ENCODE measurements at places on chromosomes 4 and X.
A peak's percentile ranks its signal among the peaks of the same experiment; 100 is the strongest.

DNA sequence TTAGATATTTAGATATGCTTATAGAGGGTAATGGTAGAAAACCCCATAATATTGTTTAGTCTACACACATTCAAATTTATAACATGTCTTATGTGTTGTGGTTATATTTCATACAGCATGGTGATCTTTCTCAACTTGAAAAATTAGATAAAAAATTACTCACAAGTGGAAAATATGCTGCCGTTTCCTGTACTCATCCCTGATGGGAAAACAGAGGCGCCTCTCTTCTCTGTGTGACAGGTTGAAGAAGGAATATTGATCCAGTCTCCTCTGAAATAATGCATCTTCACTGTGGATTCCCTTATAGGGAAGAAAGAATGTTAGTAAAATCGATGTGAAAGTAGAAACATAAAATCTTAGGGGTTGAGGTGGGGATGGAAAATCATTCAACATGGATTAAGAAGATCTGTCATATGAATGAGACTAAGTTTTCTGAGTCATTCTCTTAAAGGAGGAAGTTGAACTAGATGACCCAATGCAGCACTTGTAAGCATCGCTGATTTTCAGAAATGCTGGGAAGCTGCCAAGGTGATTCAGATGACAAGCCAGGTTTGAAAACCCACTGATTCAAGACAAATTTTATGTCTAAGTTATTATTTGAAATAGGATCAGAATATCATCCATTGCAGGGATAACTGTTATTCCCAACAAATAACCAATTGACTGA lies 70.7 kb downstream of the ANKRD50 start:
- peak; percentile 11 for DNase-seq

DNA sequence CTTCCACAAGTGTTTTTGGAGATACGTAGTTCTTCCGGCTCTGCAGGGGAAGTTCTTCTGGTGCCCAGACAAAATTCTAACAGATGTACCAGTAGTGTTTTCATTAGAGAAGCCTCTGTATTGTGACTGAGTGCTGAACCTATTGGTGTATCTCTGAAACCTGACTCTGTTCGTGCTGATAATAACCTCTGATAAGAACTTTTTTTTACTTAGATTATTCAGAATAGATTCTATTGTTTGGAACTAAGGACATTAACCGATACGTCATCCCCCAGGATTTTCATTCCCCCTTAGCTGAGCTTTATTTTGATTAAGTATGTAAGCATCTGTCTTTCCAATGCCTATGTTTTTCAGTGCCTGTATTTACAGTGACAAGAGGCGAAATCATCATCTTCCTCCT lies 362.9 kb downstream of the PDGFC start:
- DNase-seq: no peak

GRCh38 chr4:83138946-83139345 lies 24.4 kb upstream of the PLAC8 start:
- DNase-seq: no peak

DNA sequence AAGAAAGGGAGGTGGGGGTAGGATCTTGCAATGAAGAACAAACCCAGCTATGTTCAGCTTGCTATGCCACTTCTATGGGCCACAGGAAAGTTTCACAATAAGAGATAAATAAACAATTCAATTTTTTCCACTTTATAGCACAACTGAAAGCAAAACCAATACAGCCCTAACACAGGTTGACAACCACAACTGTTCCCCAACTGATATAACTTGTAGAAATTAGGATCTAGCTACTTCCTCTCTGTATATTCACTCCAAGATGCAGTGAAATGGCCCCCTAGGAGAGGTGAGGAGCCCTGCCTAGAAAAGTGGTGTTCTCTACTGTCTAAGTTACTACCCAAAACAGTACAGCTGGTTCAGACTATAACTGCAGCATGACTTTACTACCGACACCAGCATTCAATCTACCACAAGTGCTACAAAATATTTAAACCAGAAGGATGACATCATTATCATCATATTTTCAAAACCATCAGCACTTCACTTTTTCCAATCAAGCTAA lies 77.0 kb downstream of the FBXW7 start:
- no peak for DNase-seq

DNA sequence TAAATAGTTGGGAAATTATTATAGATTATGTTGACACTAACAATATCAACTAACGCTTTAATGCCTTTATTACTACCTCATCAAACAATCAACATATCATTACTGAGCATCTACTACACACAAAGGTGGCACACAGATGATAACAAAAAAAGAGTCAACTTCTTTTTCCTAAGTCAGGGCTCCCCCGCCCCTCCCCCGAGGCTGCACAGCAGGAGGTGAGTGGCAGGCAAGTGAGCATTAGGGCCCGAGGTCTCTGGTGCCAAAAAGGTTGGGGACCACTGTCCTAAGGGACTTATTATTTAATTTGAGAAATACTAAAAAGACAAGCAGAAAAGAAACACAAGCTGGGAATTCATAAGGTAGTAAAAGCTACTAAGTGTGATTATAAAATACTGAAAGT lies 50.3 kb upstream of the MCF2 start:
- DNase-seq: no peak

DNA sequence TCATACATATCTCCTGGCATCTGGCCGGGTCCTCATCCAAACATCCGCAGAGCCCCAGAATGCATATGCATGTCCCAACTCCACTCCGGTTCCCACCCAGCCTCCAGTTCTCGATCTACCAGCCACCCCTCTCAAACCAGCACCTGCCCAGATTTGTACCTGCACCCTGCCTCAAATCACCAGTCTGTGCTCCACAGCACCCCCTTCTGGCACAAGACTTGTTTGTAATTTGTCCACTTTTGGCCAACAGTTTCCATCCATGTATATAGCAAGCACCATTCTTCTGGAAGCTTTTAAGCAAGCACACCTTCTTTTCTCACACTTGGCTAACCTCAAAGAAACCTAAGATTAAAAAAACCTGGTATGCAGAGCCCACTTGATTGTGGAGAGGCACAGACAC lies 644.1 kb downstream of the MID1IP1 start:
- DNase-seq: peak; percentile 28
